ENCODE measurements at places on chromosomes 6 and 20.

DNA sequence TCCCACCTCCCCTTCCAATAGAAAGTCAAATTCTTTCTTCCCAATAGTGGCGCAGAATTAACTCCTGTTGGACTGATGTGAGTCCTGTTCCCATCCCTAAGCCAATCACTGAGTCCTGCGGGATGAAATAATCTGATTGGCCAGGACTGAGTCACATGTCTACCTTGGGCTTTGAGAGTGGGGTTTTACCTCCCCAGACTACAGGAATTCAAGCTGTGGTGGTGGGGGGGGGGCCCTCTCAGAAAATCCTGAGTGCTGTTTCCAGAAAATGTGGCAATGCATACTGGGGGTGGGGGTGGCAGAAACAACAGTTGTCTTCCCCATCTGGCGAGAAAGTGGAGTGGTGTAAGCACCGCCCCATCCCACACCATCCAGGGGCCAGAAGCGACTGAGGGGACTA, 65.7 kb downstream of the CTCFL start:
- no peak for DNase-seq

GRCh38 chr20:63522981-63523611, 2.5 kb downstream of the PPDPF start:
- DNase-seq, result no peak

DNA sequence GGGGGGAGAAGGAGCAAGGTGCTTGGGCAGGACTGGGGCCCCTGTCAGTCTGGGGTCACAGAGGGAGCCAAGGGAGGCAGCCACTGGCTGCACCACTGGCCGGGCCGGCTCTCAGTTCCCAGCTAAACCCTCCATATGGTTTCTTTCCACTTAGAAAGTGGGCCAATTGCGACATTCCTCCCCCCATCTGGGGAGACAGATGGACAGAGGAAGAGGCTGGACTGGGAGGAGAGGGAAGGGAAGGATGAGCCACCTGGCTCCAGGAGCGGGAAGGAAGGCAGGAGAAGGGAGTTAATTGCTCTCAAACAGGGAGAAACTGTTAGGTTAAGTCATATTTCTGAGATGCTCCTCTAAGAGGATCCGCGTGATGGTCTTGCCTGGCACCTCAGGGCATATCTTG, 82.2 kb downstream of the GRM4 start:
- no peak for DNase-seq

- DNase-seq, result no peak
Measured at GRCh38 chr20:62117658-62118057, 4.6 kb upstream of the LSM14B start.

DNA sequence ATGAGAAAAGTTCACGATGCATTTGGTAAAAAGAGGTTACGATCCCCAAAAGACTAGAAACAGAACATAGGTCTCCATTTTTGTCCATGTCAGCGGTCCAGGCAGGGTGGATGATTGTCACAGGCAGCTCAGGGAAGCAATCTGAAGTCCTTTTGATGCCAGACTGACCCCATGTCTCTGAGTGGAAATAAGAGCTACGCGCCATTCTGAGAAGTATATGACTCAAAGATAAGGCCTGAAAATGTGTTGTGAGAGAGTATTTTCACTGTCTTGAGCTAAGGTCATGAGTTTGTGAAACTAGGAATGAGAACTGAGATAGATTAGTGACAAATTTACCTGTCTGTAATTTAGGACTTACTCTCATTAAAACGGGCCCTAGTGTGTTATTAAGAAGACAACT, 69.5 kb downstream of the LYRM4 start:
- no peak for DNase-seq

DNA sequence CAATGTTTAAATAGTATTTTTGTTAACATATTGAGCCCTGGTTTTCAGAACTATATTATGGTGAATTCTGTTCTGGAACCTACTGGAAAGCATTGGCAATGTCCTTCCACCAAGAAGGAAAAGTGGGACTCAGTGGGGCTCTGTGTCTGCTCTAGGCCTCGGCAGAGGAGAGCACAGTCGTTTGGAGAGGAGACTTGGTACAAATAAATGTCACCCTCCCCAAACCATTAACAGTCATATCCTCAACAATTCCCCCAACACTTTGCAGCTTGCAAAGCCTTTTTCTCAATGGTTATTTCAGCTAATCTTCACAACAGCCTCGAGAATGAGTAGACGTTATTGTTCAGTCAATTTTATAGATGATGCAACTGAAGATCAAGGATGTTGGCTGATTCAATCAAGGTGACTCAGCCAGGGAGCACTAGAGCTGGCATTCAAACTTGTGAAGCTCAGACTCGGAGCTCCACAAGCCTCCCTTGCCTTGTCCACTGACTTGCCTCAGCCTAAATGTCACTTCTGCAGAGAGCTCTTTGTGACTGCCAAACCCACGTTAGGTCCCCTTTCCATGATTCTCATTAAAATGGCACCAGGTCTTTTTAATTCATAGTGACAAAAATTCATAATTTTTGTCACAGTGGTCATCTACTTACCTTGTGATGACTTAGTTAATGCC, 60.6 kb downstream of the TOX2 start:
- no peak for DNase-seq

DNA sequence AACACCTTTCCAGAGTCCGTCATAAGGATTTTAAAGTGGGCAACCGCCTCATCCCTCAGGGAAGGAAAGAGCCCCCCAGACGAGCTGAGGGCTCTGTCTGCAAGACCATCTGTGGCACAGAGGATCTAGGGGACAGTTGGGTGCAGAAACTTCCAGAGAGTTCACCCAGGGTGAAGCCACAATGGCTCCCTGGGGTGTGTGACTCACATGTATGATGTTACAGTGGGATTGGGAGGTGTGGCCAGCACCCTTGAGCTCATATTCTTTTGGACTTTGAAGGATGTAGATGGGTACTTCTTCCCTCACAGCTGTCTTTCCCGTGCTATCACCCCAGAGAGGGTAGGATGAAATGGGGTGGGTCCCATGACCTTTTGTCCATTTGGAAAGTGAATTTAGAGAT, 95.5 kb downstream of the NCR2 start:
- DNase-seq, result no peak

GRCh38 chr6:149855040-149855654, 9.0 kb downstream of the LRP11 start:
- DNase-seq, result no peak

- no peak for DNase-seq
Measured at GRCh38 chr20:4443016-4443415, 278.7 kb upstream of the PRND start.

DNA sequence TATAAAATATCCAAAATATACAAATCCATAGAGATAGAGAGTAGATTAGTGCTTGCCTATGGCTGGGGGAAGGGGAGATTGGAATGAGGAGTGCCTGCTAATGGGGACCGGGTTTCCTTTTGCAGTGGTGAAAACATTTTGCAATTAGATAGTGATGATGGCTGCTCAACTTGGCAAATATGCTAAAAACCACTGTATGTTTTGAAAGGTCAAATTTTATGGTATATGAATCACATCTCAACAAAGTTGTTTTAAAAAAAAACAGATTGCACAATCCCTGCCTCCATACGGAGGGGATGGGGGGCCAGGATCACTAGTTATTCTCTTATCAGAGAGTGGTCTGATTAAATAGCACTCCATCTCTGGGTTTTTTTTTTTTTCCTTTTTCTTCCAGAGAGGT, 76.9 kb upstream of the RIPOR2 start:
- DNase-seq, result no peak

GRCh38 chr20:6122111-6122872, 538 bp downstream of the FERMT1 start:
- DNase-seq, result no peak

GRCh38 chr6:112330071-112330878, 16.9 kb upstream of the RFPL4B start:
- DNase-seq, result no peak

DNA sequence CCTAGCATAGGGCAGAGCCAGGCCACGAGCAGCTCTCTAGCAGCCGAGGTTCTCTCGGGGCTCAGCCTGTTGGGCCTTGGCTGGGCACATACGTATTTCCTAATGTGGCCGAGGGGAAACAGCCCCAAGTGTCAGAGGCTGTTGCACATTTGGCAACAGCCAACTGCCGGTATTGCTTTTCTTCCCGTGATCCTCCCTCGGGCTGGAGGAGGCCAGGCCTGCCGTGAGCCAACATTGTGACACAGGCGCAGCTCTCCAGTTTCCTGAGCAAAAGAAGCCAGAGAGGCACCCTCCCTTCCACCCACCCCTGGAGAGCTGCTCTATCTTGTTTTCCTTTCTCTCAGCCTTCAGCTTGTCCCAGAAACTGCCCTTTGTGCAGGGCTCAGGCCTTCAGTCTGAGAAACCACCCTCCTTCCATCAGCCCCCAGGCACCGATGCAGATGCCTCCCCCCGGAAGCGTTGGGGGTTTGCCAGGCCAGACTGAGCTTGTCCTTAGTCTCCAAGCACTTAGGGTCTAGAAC, 5.1 kb upstream of the BPI start:
- DNase-seq, result no peak
